CD4-positive, alpha-beta memory T cell (primary cell): ENCODE measurements at places on chromosomes 2 and 18. TPM values are rescaled to one million over a fixed set of nuclear protein-coding genes. Genes with fewer than 3 reads are reported as not detected.

DNA sequence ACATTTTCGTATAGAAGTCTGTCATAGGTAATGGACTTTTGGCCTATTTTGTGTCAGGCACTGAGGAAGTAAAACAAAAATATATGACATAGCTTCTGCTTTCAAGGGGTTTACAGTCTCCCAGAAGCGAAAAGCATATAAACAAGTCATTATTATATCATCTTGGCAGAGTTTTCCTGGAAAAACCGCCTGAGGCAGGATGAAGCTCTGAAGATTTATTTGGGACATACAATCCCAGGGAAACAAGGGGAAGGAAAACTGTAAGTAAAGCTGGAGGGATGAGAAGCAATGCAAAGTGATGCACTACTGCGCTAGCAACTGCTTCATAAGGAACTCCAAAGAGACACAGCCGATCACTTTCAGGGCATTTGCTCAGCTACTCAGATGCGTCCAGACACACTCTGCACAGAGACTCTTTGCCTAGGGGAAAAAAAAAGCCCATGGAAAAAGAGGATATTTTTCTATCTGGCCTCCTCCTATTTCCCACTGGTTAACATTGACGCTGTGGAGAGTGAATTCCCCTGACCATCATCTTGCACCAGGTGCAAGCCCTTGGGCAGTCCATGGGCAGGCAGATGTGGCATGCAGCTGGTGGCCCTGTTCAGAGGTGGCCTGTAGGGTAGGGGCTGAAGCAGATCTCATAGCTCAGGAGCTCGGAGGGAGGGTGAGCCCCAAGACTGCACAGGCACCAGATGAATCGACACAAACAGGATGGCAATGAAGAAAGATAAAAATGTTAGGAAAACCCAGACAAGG is 158.1 kb downstream of the METTL4 start:
- H3K27me3 ChIP-seq = no peaks in the 10 kb centered on the region
- H3K4me1 ChIP-seq = no peaks in the 10 kb centered on the region
- H3K36me3 ChIP-seq = no peaks in the 10 kb centered on the region
- H3K27ac ChIP-seq = no peak overlapping the region

GRCh38 chr2:213232649-213233437 is 51.4 kb upstream of the SPAG16 start:
- no peaks in the 10 kb centered on the region for H3K27me3 ChIP-seq
- H3K27ac ChIP-seq = peak overlapping the region; percentile 23
- DNase-seq = peak; percentile 11
- H3K4me3 ChIP-seq = no peak overlapping the region

GRCh38 chr2:219664944-219665343 is 37.5 kb downstream of the SLC4A3 start:
- DNase-seq = no peak
- no peaks in the 10 kb centered on the region for H3K4me1 ChIP-seq
- no peaks in the 10 kb centered on the region for H3K36me3 ChIP-seq
- no peaks in the 10 kb centered on the region for H3K27me3 ChIP-seq

DNA sequence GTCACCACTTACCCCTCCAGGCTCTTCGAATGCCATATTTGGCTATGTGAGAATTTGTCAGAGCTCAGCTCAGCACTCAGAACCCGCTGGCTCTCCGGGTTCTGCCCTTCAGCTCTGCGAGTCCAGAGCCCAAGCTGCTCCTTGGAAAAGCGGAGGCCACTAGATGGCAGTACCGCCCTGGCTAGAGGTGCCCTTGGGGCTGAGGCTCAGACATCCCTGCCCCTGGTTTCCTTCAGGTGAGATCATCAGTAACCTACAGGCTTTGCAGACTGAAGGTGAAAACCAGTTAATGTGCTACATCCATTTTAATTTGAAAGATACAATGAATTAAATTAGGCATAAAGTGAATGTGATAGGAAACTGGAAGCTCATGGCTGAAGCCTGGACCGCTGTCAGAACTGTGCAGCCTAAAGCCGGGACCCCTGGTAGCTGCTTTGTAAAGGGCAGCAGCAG is 285.6 kb downstream of the AGAP1 start:
- no peaks in the 10 kb centered on the region for H3K4me1 ChIP-seq
- no peak for DNase-seq
- H3K27ac ChIP-seq = no peak overlapping the region
- H3K4me3 ChIP-seq = no peak overlapping the region
- no peaks in the 10 kb centered on the region for H3K36me3 ChIP-seq

DNA sequence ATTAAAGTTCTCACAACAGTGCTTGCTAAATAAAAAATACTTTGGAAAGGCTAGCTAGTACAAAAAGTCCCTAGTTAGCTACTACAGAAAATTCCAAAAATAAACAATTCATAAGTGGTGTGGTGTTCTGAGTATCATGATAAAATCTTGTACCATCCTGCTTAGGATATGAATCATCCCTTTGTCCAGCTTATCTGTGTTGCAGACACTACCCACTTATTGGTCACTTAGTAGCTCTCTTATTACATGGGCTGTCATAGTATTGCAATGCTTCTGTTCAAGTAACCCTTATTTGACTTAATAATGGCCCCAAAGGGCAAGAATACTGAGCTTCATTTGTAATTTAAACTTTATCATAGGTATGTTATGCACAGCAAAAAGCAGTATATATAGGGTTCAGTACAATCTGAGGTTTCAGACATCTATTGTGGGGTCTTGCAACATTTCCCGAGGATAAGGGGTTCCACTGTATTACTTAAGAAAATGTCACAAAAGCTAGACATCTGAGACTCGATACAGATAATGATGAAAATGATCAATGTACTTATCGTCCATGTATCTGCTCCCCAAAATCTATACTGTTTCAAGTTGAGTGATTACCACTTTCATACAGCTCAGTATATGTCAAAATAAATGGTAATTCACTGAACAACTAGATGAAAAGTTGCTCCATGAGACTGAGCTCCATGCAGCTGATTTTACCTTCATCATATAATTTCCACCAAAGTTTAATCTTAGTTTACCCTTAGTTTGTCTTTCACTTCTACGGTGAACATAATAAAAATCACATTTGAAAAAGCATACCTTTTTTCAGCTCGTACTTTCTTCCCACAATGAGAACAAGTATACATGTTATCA is 93.8 kb downstream of the C2orf74 start:
- H3K27me3 ChIP-seq = no peaks in the 10 kb centered on the region
- H3K27ac ChIP-seq = no peak overlapping the region
- no peaks in the 10 kb centered on the region for H3K4me1 ChIP-seq
- DNase-seq = no peak

DNA sequence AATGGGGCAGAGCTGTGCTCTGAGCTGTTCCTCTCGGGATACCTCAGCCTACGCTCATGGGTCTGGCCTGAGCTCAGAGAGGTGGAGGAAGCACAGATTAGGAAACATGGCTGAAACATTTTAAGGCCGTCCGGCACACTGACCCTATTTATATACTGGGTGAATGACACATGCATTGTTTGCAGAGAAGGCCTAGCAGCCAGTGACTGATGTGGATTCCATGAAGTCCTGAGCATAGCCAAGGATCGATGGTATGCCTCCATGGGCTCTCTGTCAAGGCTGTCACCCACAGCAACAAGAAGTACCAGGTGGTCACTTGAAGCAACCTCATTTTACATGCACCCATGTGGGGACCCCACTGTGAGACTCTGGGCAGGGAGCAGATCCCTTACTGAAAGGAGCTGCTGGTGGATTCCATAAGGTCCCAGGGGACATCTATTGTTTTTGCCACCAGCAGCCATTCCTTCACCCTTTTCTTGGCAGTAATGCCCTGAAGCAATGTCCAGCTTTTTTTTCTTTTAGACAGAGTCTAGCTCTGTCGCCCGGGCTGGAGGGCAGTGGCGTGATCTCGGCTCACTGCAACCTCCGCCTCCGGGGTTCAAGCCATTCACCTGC is 8.4 kb downstream of the PTMA start:
- no peak overlapping the region for H3K27ac ChIP-seq
- no peak for DNase-seq
- H3K4me3 ChIP-seq = no peak overlapping the region
- peaks cover 31% of the 10 kb centered on the region for H3K4me1 ChIP-seq
- H3K36me3 ChIP-seq = peaks cover 8% of the 10 kb centered on the region

DNA sequence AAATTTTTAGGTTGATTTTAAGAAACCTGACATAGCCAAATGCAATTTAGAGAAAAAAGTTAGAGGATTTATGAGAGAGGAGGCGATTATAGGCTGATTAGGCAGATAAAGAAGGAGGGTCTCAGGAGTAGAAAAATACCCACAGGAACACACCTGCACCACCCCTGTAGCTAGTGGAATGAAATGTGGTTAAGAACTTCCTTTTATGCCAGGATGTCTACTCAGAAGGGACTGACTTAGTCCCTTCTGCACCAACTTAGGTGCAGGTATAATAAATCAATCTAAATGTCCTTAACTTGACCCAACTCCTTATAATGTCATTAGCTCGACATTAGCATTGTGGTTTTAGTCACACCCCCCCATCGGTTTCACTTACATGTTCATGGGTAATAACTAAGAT is 1274.5 kb upstream of the TMEFF2 start:
- H3K27me3 ChIP-seq = no peaks in the 10 kb centered on the region
- H3K27ac ChIP-seq = no peak overlapping the region
- no peaks in the 10 kb centered on the region for H3K4me1 ChIP-seq
- DNase-seq = no peak
- H3K36me3 ChIP-seq = no peaks in the 10 kb centered on the region

DNA sequence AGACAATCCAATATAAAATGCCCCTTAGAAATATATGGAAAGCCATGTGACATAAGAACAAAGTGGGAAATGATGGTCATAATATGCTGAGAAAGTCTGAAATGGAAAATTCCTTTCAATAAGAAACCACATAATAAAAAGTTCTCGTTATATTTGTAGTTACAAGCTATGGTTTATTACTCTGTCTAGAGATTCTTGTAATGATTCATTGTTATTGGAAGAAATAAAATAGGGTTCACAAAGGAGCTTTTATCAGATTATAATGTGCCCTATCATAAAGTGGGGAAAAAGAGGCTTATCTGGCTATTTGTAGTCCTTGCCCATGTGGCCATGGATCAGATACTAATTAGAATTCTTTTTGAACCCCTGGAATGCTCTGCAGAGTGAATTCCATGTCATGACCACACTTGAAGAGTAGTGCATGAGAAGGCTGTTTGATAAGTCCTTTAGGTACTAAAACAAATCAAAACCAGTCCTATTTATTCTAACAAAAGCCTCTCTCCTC is 420.7 kb upstream of the NRP2 start:
- no peak overlapping the region for H3K4me3 ChIP-seq
- no peak overlapping the region for H3K27ac ChIP-seq
- no peaks in the 10 kb centered on the region for H3K27me3 ChIP-seq
- DNase-seq = no peak
- no peaks in the 10 kb centered on the region for H3K4me1 ChIP-seq

- H3K27ac ChIP-seq = no peak overlapping the region
- no peaks in the 10 kb centered on the region for H3K27me3 ChIP-seq
- H3K4me3 ChIP-seq = no peak overlapping the region
- H3K36me3 ChIP-seq = peaks cover 10% of the 10 kb centered on the region
- DNase-seq = no peak
Observed at GRCh38 chr18:21857871-21858270, 117.3 kb downstream of the MIB1 start.

DNA sequence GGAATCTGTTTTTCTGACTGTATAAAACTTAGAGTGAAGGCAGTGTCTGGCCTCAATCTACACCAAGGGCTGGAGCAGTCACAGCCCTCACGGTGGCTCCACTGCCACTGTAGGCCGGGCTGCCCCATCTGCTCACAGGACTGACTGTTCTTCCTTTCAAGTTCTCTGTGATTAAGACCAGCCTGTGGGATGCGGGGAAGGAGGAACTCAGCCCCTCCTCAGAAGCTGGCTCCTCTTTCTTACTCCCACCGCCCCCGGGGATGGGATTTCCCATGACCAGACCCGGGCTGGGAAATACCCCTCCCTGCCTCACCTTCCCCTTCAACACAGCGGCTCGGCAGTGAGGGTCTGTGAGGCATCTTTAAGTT is 106.0 kb downstream of the COPS8 start:
- no peak overlapping the region for H3K27ac ChIP-seq
- H3K27me3 ChIP-seq = peaks cover 4% of the 10 kb centered on the region
- no peak for DNase-seq
- H3K36me3 ChIP-seq = no peaks in the 10 kb centered on the region
- H3K4me3 ChIP-seq = no peak overlapping the region

DNA sequence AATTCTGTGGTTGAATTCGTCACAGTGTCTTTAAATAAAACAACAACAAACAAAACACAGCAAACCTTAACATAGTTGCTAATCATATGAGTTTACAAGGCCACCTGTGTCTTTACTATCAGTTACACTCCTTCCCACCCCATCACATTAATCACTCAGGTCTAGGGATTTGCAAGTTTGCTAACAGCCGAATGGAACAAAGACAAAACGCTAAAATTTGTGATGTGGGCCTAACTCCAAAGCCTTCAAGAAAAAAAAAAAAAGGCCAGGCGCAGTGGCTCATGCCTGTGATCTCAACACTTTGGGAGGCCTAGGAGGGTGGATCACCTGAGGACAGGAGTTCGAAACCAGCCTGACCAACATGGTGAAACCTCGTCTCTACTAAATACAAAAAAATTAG is 566 bp upstream of the POLI start:
- H3K4me3 ChIP-seq = peak overlapping the region; percentile 86
- H3K27ac ChIP-seq = peak overlapping the region; percentile 77
- H3K27me3 ChIP-seq = no peaks in the 10 kb centered on the region
- no peaks in the 10 kb centered on the region for H3K36me3 ChIP-seq
- H3K4me1 ChIP-seq = peaks cover 23% of the 10 kb centered on the region

DNA sequence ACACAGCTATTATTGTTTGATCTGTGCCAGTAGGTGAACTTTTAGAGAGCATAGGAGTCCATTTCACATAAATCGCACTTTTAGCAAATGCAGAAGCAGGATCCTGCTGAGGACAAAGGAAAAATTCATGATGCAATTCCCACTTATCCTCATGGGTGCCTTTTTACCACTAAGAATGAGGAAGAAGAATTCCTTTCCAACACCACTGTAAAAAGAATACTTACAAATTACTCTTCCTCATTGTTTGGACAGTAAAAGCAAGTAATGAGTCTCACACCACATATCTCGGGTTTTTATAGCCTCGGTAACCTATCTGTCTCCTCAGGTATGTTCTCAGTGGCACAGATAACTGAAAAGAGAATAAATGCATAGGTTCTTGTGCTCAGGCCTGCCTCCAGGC is 238.5 kb downstream of the MTX2 start:
- H3K36me3 ChIP-seq = no peaks in the 10 kb centered on the region
- no peak overlapping the region for H3K27ac ChIP-seq
- H3K4me3 ChIP-seq = no peak overlapping the region
- no peaks in the 10 kb centered on the region for H3K4me1 ChIP-seq
- no peak for DNase-seq
- no peaks in the 10 kb centered on the region for H3K27me3 ChIP-seq

GTF2A1L gene
- not detected for total RNA-seq

CRYBA2 gene
- total RNA-seq = not detected

SPDYA gene
- total RNA-seq = 4.9 TPM

TMBIM1 gene
- total RNA-seq = 144 TPM

IL1A gene
- total RNA-seq = 0.15 TPM

LOXL3 gene
- total RNA-seq = 0.32 TPM

CPLX4 gene
- not detected for total RNA-seq
